ENCODE measurements at places on chromosomes 6 and 20. TPM values are rescaled to one million over a fixed set of nuclear protein-coding genes. Genes with fewer than 3 reads are reported as not detected.

- DNase-seq, result no peak
Measured at GRCh38 chr6:71333697-71334096, 45.1 kb downstream of the OGFRL1 start.

DNA sequence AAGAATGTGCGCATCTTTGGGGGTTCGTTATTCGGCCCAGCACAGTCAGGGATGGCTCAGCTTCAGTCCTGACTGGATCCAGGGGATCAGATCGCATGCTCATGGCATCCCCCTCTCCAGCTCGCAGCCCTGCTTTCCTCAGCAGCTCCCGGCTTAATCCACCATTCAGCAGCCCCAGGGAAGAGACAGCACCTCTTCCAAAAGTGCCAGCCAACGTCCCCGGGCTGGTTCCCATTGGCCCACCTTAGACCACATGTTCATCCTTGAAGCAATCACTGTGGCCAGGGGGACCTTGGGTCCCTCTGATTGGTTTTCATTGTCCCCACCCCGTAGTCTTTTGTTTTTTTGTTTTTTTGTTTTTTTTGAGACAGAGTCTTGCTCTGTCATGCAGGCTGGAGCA is 188.7 kb downstream of the ZMYND8 start:
- no peak for DNase-seq

GRCh38 chr6:108800427-108800864 is 47.8 kb upstream of the ARMC2 start:
- DNase-seq, result no peak

DNA sequence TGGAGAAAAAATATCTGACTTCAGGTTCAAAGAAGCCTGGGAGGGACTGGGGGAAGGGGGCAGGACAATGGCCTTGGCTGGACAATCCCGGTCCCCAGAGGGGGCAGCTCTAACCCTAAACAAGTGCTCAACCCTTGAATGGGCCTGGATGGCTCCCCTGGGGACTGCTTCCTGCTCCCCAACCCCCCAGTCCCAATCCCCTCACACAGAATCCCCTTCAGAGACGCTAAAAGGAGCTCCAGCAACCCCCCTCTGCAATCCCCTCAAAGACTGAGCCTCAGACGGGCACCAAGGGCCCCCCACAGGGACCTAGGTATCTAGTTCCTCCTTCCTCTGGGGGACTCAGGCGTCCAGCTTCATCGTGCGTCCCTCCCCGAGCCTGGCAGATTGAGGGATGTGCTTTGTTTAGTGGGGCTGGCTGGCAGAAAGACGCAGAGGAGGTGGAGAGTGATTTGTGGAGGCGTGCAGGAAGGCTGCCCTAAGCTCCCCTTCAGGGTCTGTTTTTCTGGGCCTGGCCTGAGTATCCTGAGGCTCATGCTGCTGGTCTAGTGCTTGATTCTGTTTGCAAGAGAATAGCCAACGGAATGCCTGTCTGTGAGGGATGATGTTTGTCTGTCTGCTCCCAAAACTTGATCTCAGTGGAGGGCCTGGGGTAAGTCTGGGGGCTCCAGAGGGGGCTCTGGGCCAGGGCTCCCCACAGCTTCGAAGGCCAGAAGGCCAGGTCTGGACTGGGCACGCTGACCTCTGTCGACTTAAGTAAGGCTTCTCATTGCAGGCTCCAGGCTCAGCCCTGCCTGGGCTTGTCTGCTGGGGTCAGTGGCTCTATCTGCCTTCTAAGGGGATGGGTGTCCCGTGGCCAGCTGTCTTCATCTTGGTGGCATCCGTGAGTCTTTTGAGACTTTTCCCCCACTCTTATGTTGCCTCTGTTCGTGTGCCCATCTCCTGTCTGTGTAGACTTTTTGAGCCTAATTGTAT is 1.7 kb upstream of the POU5F1 start:
- DNase-seq, result no peak

GRCh38 chr6:119077643-119078375 is 655 bp downstream of the FAM184A start:
- DNase-seq, result peak; percentile 76

GJA10 gene
- total RNA-seq, result not detected

PBOV1 gene
- total RNA-seq, result not detected

GRM1 gene
- 2.9 TPM for total RNA-seq
